ENCODE measurements at places on chromosomes 5 and 9.

DNA sequence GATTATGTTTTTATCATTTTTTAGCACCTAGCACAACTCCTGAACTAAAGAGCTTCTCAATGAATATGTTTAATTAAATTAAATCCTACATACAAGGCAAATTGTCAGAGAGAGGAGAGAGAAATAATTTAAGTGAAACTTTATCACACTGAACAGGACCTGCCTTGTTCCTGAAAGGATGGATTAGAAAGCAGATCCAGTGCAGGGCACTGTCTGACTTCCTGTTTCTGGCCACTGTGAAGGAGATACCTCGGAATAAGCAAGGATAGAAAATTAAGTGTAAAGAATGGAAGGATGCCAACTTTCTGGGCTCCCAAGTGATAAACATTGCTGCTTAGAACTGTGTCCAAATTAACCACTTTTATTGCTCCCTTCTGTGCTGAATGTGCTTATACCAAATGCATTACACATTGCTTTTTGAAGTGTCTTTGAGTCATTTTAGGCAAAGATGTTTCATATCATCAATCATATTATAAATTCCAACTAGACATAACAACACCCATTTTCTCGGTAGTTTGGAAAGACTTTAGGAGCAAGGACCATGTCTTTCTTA, 89.1 kb upstream of the SPDL1 start:
- no peak for DNase-seq

DNA sequence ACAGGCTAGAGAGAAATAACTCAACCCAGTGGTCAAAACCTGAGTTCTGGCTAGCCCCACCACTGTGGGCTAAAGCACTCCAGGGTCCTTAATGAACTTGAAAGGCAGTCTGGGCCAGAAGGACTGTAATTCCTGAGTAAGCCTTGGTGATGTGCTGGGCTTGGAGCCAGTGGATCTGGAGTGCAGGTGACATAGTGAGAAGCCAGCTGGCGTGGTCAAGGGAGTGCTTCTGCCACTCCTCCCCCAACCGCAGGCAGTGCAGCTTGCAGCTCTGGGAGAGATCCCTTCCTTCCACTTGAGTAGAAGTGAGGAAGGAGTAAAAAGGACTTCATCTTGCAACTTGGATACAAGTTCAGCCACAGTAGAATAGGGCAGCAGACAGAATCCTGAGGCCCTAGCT, 424.0 kb downstream of the CDH18 start:
- no peak for DNase-seq

DNA sequence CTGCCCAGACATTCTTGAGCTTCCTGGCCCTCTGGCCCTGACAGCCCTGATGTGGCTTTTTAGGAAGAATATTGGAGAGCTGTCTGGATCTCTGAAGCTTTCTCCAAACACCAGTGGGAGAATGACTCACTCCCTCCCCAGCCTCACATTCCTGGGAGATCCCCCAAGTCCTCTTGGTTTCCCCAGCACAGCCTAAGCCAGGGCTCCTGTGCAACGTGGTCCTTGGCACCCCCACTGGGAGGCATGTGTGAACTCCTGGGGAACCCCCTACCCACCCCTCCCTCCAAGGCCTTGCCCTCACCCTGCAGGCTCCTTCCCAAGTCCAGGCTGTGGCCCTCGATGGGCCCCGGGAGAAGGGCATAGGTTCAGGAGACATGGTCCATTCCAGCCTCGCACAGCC, 12.7 kb downstream of the GLIPR2 start:
- DNase-seq, result no peak

GRCh38 chr5:170334626-170335025, 37.0 kb upstream of the LCP2 start:
- no peak for DNase-seq

DNA sequence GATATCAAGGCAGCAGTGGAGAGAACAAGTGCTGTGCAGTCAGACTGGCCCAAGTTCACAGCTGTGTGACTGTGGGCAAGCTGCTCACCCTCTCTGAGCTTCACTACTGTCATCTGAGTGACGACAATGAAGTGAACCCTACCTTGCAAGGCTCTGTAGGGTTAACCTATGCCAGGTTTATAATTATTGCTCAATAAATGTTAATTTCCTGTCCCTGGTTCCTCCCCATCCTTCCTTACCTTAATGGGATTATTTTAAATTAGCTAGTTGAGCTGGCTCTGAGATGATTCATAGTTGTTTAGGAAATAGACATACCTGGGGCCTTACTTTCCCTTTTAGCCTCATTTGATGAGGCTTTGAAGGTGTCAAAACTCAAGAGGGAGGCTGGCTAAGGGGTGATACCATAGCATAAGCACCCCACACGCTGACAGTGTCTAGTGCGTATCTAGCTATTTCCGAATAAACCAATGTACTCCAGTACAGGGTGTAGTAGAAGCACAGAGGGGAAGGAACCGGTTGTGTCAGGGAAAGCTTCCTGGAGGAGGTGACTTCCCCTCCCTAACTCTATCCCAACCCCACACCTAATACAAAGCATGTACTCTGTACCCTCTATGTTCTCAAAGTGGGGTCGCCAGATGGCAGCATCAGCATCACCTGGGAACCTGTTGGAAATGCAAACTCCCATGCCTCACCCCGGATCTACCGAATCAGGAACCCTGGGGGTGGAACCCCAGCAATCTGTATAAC, 63.3 kb upstream of the SLC25A51 start:
- DNase-seq, result no peak

DNA sequence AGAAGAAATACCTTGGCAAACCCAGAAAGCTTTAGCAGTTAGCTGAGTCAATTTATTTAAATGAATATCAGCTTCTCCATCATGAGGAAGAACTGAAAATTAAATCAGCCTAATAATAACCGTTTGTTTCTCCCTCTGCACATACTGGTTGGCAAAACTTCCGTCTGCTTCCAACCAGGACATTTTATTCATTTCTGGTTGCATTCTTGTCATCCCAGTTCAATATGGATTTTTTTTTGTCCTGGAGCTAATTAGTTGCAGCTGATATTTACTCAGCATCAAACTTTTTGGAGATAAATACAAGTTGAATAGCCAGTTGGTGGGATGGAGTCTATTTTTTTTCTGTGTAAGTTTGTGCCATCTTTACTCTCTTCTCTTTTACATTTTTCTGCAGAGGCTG, 126.5 kb upstream of the GDNF start:
- DNase-seq, result no peak

DNA sequence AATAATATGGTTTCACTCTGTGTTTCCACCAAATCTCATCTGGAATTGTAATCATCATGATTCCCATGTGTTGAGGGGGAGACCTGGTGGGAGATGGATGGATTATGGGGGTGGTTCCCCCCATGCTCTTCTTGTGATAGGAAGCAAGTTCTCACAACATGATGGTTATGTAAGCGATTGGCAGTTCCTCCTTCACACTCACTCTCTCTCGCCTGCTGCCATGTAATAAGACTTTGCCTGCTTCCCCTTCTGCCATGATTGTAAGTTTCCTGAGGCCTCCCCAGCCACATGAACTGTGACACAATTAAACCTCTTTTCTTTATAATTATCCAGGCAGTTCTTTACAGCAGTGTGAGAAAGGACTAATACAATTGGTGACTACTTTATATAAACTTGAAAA, 48.4 kb downstream of the PTBP3 start:
- no peak for DNase-seq

- no peak for DNase-seq
These were observed 175.1 kb downstream of the CD180 start for GRCh38 chr5:67021521-67021920.

DNA sequence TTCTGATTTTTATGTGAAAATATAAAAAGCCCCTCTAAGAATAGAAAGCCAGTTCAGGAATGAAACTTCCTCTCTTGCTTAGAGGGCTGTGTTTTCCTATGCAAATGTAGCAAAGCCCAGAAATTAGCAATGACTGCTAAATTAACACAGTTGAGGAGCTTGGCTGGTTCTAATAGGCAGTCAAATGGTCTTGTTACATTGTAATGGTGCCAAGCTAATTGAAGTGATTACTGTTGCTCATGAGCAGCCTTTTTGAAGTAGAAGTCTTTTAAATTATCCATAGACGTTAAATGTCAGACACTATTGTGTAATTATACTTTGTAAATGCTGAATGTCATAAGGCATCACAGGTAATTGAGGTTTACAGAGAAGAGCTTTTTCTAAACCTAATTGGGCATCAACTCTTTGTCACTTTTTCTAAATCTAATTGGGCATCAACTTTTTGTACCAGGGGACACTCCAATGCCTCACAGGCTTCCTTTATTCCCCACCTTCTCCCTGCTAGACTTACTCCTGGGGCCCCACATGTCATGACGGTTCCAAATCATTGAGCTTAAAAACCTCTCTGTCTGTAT, 229.1 kb downstream of the PSAT1 start:
- DNase-seq, result no peak

DNA sequence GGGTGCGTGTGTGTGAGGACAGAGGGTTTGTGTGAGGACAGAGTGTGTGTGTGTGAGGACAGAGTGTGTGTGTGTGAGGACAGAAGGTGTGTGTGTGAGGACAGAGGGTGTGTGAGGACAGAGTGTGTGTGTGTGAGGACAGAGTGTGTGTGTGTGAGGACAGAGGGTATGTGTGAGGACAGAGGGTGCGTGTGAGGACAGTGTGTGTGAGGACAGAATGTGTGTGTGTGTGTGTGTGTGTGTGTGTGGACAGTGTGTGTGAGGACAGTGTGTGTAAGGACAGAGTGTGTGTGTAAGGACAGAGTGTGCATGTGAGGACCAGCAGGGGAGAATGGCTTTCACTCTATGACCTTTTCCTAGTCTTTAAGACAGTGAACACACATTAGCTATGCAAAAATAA, 63.1 kb upstream of the UBAC1 start:
- DNase-seq, result no peak

- DNase-seq, result no peak
These were observed 626.0 kb upstream of the ADAMTS16 start for GRCh38 chr5:4514067-4514648.

GRCh38 chr9:100346836-100347235, 5.9 kb downstream of the TEX10 start:
- DNase-seq, result no peak

DNA sequence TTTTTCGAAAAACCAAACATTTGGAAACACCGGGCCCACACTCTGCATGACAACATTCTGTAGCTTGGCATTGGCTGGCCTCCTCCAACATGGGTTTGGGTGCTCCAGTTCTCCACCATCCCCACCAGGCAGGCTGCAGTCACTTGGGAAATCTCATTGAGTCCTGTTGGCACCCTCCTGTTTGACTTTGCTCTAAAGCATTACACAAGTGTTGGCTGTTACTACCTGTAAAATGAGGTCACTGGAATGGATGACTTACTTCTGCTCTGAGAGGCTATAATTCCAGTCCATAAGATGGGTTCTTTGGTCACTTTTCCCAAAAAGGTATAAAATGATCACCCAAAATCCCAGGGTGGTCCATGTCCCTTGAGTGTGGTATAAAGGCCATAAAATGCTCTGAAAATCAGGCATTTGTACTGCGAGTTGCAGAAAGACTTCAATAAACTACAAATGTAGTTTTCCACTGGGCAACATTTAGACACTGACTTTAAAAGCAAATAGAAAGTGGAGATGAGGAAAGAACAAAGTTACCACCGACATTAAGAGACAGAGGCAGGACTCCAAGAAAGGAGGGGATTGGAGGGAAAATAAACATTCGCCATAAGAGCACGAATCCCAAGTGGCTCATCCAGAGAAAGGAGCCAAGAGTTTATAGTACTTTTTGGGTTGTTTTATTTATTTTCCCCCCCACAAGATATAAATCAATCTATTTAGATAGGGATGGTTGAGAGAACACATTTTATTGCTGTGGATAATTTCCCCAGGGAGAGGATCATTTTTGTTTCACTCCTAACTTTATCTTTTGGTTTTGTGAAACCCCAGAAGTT, 295.1 kb downstream of the TLE1 start:
- DNase-seq, result no peak

DNA sequence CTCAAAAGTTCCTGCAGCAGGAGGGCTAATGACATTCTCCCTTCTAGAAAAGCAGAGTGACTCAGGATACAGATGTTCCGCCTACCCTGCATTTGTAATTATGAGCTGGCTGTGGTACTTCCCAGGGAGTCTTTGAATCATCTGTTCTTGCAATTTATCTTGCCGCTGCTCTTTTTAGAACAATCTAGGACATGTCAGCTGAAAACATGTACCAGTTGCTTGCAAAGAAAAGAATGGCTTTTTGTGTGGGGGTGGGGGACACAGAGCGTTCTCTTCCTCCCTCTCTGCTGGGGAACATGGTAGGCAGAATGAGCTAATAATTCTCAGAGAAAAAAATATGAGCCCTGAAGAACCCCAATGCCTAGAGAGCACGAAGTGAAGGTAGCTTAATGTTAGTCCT, 51.7 kb upstream of the TUT7 start:
- no peak for DNase-seq

DNA sequence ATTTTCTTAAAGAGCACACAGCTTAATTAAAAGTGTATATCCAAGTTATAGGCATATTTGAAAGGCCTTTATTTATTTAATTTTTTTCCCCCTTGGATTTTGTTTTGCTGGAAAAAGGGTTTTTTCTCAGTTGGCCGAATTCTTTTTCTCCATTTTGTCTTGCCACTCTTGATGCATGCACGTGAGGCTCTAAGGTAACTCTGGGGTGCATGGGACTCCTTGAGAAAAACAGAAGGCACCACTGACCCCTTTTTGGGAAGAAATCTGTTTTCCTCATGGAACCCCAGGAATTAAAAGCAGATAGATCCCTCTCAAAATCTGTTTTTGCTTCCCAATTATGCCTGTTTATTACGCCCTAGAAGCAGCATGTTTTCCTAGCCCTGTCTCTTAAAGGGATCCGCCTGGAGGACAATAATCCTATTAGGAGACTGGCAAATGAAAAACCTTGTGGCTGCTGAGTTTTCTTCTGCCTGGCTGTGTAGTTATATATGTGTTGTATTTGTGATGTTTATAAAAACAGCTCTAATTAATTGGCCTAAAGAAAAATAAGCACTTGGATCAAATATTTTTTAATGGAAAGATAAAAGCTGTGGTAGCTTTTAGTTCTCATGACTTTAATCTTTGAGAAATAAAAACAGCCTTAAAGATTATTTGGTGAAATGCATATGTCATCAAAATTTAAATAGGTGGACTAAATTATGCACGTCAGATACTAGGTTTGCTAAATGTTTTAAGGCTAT, 435.1 kb upstream of the CDH9 start:
- DNase-seq, result no peak

DNA sequence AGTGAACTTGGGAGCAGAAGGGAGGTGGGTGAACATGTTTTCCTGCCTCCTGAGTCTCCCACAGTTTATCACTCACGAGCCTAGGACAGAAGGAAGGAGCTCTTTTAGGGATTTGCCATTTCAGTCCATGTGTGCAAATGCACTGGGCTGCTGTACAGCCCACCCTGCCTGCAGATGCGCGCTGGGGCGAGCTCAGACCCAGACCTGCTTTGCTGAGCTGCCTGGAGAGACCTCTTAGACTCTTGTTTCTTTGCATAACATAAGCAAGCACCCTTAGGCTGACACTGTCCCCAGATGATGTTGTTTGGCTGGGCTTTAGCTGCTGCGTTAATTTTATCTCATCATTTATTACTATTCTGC, 199.0 kb downstream of the CACNA1B start:
- DNase-seq, result no peak

DNA sequence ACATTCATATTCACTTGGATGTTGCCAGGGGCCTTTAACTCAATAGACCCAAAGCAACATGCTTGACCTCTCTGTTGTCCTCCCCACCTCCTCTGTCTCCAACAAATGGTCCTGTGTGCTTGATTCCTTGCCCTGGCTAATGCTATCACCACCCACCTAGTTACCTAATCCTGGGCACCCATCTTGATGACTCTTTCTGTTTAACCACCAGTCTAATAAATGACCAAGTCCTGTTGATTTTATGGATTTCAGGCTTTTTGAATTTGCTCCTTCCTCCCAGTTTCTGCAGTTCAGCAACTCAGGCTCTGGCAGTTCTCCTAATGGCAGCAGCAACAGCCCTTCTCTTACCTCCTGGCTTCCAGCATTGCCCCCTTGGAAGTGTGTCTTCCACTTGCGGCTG, 246.3 kb upstream of the KLF4 start:
- DNase-seq, result no peak

Measured in NCI-H1694 (cell line).